Occipital lobe (tissue), 3 donors: ENCODE measurements at places on chromosomes 2 and 18.

- DNase-seq: no peak
Measured at GRCh38 chr2:231931481-231931915, 5.3 kb upstream of the NPPC start.

DNA sequence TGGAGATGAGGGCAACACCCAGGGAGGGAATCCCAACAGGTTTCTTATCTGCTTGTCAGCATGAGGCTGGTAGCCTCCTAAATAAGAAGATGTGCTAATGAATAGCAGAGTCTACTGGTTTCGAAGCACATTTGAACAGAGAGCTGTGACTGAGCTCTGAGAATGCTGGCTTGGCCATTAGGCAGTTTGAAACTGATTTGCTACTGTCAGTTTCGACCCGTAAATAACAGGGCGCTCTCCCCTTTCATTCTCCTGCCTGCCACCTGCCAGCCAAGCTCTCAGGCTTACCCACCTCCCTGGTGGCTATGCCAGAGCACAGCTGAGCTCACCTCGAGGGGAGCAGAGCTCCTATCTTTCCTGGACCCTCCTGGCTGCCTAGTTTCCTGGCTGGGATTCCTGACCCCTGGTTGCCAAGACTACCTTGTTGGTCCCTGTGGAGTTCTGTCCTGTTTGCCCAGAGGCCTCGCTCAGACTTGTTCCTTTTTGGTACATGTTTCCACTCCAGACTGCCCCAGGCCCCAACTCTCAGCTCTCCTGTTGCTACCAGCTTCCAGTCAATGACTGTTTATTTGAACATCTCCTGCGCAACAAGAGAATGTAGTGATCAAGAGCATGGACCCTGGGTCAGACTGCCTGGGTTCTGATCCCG lies 102.3 kb upstream of the ALPP start:
- no peak for DNase-seq

GRCh38 chr2:198657512-198658121 lies 800.1 kb downstream of the SATB2 start:
- DNase-seq: no peak

GRCh38 chr18:61838521-61838920 lies 54.3 kb downstream of the RNF152 start:
- no peak for DNase-seq
